Caudate nucleus (tissue), 63 donors: ENCODE measurements at places on chromosomes 16 and 17.

- no peak for DNase-seq
Observed at GRCh38 chr17:61340431-61341209, 59.0 kb upstream of the TBX2 start.

DNA sequence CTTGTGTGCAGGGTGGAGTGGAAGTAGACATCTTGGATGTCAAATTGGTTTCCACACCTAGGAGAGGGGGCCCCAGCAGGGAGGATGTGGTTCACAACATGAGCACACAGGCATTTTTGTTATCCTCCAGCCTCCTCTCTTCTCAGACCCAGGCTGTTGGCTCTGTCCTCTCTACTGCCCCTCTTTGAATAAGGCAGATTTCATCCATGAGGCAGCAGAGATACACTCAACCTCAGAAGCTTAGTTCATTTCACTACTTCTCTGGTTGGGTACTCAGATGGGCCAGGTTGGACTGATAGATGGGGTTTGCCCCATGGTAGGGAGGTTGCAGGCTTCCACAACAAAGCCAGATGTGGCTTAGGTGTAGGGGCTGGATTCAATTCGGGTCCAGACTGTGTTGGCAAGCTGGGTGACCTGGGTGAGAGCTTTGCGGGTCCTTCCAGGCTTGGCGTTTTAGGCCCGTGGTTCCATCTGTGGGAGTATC lies 22.2 kb upstream of the NFATC3 start:
- DNase-seq, result no peak

DNA sequence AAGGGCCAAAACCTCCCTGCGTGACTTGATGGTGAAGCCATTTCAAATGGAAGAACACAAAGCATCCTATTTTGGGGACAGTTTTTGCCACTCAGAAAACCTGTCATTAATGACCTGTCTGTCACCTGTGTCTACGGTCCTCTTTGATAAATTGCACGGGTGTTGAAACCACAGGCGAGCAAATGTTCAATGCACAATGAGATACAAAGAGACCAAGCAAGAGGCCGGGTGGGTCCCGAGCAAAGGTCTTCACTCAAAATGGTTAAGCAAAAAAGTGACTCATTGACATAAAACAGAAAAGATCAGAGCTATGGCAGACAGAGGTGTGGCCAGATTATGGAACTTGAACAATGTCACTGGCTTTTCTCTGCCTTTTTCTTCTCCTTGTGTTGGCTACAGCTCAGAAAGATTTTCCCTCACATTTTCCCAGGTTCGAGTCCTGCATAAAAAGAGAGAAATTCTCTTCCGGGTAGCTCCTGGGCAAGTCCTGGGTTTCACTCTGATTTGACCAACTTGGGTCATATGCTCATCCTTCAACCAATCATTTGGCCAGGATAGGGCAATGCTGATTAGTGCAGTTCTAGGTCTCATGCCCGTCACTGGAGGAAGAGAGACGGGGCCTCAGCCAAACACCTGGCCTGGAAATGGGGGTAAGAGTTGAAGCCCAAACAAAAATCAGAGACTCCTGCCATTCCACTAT lies 92.2 kb downstream of the CMC2 start:
- DNase-seq, result no peak

- no peak for DNase-seq
Observed at GRCh38 chr16:49918257-49918656, 62.3 kb upstream of the ZNF423 start.

- DNase-seq, result no peak
Observed at GRCh38 chr16:50311891-50312501, 45.6 kb downstream of the ADCY7 start.
